ENCODE measurements at places on chromosomes 4 and X.
A peak's percentile ranks its signal among the peaks of the same experiment; 100 is the strongest.

DNA sequence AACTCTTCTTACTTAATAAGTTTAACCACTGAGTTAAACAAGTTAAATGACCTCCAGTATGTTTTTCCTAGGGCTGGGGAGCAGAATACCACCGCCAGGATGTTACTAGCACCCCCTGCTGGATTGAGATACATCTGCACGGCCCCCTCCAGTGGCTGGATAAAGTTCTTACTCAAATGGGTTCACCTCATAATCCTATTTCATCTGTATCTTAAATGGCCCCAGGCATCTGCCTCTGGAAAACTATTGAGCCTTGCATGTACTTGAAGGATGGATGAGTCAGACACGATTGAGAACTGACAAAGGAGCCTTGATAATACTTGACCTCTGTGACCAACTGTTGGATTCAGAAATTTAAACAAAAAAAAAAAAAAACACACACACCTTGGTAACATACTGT is 61.5 kb upstream of the MMAA start:
- peak; percentile 88 for DNase-seq

DNA sequence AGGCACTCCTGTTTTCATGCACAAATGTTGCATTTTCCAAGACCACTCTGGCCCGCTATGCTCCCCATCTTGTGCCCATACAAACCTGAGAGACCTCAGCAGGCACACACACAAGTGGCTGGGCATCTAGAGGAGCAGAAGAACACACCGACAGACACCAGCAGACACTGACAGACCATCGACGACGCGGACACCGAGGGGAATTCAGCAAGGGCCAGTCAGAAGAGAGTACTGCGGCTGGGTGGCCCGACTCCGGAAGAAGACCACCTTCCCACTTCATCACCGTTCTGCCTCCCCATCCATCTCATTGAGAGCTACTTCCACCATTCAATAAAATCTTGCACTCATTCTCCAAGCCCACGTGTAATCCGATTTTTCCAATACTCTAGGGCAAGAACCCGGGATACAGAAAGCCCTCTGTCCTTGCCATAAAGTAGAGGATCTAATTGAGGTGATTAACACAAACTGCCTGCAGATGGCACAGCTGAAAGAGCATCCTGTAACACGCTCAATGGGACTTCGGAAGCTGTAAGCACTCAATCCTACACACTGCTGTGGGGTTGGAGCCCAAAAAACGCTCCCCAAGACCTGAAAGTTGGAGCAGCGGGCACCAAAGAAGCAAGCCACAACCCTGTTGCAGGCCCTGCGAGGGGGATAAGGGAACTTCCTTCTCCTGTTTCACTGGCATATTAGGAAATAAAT is 780.9 kb downstream of the ARAP2 start:
- DNase-seq = no peak

DNA sequence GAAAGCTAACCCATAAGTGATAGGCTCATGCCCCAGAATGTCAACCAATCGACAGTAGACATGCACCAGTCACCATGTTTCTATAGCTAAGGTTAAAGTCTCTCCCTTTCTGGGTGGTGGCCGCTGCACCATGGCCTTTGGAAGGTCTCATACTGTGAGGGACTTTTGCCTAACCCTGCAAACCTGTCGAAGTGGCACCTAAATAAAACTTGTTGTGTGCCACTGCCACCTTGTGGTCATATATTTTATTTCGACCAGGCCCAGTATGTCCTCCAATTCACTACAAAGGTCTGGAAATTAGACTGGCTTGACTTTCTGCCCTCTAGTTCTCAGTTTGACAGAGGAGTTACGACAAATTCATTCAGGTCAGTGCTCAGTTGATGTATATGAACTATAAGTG is 163.1 kb downstream of the SMARCA1 start:
- DNase-seq = peak; percentile 71

DNA sequence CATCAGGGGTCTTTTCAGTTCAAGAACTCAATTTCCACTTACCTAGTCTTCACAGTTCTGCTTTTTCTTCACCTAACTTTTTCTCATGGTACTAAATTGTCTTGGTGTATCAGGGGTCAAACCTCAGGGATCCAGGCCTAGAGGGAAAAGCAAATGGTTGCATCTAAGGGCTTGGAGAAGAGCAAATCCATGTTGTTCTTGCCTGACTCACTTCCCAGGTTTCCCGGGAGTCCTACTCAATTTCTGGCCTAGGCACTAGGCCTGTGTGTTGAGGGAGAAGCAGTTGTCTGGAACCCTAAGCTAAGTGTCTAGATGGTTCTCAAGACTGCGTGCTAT is 191.9 kb upstream of the STK26 start:
- DNase-seq = no peak

- no peak for DNase-seq
These were observed 315.9 kb downstream of the ANK2 start for GRCh38 chr4:113365377-113365776.

DNA sequence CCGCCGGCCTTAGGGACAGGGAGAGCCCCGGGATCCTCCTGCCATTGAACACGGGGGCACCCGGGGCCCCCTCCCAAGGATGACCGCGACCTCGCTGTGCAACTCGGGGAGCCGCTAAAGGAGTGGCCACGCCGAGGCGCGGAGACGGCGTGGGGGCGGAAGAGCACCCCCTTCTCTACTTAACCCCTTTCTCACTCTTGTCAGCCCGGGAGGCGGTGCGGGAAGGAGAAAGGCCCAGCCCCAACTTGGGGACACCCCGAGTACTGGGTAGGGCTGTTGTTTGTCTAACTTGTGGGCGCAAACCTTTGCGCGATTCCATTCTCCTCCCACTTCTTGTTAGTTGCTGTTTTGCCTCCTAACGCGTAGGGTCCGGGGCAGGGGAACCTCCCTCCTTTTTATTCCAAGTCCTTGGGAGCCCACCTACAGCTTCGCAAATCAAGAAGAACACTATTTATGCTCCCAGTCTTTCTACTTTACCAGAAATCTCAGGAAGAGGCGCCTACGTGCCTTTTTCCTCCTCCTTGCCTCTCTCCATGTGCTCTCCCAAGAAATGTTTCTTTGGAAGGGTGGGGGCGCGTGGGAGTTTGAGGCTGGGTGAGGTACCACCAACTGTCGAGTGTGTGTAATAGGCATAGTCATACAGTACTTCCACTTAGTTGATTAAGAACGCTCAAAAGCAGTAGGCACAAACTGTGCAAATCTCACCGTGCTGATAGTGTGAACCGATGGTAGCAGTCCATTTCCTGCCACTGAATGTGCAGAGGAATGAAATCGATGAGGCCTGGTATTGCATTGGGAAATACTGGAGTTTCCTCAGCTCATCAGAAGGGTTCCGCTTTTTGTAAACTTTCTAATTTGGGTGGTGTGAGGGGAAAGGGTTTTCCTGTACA is 813 bp downstream of the DIAPH2 start:
- peak; percentile 63 for DNase-seq

GRCh38 chr4:80446664-80447063 is 111.1 kb downstream of the CFAP299 start:
- no peak for DNase-seq

- DNase-seq = peak; percentile 92
These were observed 12.4 kb downstream of the EPGN start for GRCh38 chr4:74320559-74321118.

DNA sequence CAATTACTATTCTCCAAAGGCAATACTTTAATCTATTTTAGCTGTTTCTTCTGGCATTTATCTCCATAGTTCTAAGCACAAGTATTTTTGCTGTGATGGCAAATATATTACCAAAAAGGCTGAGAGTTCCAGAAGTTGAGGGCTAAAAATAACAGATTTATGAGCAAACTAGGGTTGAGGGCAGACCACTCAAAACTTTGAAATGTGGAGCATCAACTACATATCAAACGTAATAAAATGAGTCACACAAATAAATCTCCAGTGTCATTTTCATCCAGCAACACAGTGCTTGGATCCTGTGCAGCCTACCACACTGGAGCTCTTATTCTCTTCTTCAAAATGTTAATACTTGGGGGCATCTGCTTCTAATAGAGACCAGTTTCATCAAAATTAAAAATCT is 163.9 kb downstream of the HS3ST1 start:
- DNase-seq = no peak

DNA sequence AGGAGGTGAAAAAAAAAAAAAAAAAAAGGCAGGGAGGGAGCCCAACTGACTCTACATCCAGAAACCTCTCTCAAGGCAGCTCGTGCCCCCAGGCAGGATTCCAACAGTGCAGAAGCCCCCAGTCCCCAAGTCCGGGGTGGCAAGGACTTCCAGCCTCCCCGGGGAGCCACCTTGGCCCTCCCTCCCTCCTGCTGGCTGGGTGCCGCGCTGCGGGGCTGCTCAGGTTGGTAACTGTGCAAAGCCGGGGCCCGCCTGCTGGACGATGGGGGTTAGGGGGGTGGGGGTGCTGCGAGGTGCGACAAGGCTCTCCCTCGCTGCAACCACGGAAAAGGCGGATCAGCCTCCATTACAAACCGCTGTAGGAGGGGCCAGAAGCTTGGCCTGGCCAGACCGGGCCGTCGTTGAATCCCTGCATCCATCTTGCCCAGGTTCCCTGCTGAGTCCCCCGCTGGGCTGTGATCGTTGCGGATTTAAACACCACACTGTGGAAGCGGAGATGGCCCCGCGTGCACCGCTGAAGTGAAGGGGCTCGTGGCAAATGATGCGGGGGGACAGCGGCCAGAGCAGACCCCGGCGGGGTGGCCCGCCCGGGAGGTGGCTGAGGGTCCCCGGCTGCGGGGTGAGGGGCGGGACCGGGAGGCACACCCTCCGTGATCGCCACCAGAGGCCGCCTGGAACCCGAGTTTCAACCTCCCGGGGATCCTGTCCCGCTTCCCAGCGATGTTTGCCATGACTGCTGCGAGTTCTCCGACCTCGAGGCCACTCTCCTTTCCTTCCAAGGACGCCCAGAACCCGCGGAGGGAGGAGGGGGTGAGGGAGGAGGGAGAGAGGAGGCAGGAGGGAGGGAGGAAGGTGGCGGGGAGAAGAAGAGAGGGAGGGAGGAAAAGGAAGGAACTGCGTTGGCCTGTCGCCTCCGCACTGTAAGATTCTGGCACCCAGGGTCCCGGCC is 58.0 kb upstream of the DDX3X start:
- peak; percentile 84 for DNase-seq

- no peak for DNase-seq
These were observed 86.0 kb upstream of the WWC2 start for GRCh38 chr4:183012879-183013729.

DNA sequence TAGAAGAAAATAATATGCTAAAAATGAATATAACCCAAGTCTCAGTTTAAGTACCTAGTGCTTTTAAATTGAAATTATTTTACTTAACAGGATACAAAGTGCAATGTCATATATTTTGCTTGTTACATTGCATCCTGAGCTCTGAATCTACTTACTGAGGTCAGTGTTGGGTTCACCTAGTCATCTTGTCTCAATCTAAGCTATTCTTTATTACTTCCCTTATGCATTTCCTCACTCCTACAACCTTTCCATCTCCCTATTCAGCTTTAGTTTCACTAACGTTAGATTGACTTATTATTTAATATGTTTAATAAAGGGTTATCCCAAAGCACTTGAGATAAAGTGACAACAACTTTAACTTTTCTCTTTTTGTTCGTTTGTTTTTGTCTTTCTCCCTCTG is 483.7 kb downstream of the FSTL5 start:
- no peak for DNase-seq

GRCh38 chr4:142091691-142092182 is 455.4 kb downstream of the IL15 start:
- DNase-seq = no peak

- DNase-seq = no peak
These were observed 28.3 kb downstream of the ENOX2 start for GRCh38 chrX:130874751-130875150.

GRCh38 chr4:89024051-89024675 is 32.8 kb downstream of the FAM13A start:
- peak; percentile 78 for DNase-seq

- no peak for DNase-seq
These were observed 16.6 kb upstream of the GASK1B start for GRCh38 chr4:158189422-158189821.

GRCh38 chr4:3215256-3215655 is 33.7 kb upstream of the MSANTD1 start:
- no peak for DNase-seq

DNA sequence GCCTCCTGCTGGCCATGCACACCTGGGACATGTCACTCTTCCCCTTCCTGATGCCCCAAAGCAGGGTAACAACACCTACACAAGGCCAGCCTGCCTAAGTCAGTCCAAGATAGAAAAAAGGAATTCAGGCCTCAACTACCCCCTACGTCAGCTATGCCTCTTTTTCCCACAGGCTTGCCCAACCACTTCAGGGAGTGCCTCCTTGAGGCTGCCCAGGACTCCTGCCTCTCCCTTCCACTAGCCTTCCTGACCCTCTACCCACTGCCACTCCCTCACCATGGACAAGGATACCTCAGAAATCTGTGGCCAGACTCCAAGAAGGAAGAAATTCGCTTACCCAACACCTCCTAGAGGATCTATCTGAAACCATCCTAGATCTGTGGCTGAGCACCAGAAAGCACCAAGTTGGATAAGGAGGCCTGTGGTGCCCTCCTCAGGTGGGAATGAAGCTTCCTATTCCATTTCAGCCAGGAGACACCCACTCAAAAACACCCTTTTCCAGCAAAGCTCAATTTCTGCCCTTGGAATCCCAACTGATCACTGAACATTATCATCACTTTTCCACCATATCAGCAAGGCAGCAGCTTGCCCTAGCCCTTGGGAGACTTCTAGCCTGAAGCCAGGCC is 1.8 kb downstream of the KDM5C start:
- DNase-seq = no peak

GRCh38 chrX:14675500-14675899 is 146.2 kb downstream of the GLRA2 start:
- no peak for DNase-seq

DNA sequence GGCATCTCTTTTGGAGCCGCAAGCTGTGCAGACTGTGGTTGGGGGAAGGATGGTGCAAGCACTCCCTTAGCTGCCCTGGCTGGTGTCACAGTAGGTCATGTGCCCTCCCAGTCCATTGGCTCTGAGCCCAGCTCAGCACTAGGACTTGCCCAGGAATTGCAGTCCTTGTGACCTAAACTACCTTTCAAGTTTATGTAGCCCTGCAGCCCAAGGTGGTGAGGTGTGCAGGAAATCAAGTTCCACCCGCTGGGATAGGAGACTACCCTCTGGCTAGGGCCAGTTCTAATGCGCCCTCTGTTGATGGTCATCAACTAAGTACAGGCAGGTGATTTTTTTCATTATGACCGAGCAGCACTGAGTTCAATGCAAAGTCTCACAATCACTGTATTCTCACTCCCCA is 335.2 kb downstream of the UBE2NL start:
- no peak for DNase-seq

GRCh38 chr4:43680421-43680820 is 768.2 kb downstream of the KCTD8 start:
- peak; percentile 1 for DNase-seq

DNA sequence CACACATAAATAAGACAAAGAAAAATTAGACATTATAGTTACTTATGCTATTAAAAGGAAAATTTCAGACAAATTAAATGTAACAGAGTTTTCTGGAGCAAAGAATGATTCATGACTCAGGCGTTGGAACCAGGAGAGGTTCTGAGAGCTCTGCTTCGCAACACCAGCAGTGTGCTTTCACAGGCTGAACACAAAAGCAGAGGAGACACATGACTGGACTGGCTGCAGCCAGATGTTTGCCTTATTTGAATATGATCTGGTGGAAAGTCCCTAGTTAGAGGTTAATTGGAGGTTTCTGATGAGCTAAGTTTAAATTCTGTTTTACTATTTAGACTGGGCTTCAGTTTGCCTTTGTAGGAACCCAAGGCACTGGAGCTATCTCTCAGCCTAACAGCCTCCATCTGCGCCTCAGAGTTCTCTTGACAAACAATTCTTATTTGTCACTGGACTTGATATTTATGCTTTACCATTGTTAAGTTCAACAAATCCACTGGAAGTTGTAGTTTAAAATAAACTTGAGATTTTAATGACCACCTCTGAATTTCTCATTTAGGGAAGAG is 16.2 kb downstream of the BOD1L1 start:
- DNase-seq = no peak
